ENCODE measurements at places on chromosomes 3 and 15.

DNA sequence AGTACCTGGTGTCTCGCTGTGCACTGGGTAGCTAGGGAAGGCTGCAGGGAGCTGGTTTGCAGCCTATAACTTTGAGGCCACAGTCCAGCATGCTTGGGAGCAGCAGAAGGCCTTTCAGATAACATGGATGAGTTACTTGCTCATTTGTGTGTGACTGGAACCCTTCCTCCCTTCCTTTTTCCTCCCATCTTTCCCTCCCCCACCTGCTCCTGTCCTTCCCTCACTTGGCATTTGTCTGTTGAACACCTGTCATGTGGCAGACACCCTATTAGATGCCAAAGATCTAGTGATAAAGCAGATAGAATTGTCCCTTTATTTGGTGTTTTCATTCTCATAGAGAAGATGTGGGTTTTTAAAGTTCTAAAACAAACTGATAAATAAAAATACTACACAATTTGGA is 71.6 kb downstream of the LRTM1 start:
- no peak for DNase-seq

GRCh38 chr3:32471246-32471645 is 31.4 kb downstream of the CMTM6 start:
- DNase-seq: no peak

GRCh38 chr15:68983961-68984481 is 30.5 kb upstream of the NOX5 start:
- DNase-seq: no peak

DNA sequence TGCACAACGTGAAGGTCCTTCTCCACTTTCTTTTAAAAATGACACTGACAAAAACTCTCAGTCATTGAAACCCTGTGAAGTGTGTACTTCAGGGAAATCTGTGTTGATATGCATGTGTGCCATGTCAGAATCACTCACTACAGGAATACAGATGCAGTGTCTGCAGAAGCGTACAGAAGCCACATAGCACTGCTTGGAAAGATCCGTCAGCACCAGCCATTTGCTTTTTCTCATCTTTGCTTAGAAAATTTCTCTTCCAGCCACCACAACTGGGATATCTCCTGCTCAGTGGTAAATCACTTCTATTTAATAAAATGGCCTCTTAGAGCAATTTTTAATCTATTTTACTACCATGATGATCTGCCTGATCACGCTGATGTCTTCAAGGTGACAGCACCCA is 91.3 kb upstream of the ARHGEF26 start:
- DNase-seq: no peak

DNA sequence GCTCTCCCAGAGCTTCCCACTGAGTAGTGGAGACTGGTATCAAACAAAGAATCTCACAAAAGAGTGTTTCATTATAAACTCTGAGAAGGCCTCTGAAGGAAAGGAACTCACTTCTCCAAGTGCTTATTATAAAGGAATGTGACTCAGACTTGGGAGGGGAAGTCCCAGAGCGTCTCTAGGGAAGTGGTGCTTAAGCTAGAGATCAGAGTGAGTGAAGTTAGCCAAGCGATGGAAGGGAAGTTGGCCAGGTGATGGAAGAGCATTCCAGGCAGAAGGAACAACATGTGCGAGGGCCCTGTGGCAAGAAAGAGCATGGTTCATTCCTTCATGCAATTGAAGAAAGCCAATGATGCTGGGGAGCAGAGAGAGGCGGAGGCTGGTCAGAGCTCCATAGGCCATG is 2.3 kb downstream of the XYLB start:
- no peak for DNase-seq

GRCh38 chr3:197590313-197590962 is 34.7 kb upstream of the BDH1 start:
- DNase-seq: no peak

DNA sequence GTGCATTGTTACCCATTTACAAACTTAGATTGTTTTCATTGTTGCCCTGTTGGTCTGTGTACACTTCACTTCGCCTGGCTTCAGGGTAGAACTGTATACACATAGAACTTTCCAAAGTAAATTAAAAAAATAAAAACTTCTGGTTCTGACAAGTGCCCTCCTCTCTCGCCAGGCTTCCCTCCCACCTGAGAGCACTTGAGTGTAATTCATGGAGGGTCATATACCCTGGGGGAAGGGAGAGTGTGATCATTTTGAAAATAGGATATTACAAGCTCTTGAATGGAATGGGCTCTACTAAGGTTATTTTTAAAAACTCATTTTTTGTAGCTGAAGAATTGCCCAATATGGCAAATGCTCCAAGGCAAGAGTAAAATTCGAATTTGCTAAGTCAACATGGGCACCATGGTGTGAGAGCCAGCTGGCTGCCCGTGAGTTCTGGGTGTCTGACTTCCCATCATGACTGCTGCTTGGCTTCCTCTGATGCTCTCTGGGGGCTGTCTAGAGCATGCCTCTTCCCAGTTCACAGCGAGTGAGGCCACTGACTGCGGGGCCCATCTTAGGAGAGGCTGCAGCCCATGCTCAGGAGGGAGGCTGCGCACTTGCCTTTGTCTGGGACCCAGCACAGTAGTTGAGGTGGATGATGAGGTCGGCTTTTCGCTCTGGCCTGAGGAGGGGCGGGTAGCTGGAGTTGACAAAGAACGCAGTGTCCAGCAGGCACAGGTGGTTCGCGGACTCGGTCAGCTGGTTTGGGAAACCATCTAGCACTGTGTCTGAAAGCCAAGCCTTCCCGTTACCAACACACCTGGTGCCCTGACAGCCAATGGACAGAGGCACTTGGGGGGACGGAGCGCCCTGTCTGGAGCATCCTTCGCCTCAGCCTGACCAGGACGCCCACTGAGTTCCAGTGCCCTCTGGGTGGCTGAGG is 13.1 kb upstream of the EHD4 start:
- no peak for DNase-seq

DNA sequence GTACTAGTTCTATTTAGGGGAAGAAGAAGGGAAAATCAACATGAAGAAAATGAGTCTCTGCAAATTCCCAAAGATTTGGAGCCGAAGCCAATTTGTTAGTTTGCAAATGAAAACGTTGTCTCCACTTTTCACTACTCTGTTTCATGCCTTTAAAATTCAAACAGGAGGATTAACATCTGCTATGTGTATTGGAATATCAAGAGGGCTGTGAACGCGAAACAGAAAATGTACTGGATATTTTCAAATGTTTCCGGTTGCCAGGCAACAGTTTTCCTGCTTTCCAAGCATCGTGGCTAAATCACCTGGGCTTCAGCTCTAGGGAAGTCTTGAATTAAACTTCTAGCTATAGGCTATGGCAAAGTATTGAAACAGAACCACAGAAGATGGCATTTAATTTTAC is 172.8 kb downstream of the KCNMB2 start:
- no peak for DNase-seq

GRCh38 chr15:38129531-38130204 is 123.0 kb upstream of the SPRED1 start:
- DNase-seq: no peak

DNA sequence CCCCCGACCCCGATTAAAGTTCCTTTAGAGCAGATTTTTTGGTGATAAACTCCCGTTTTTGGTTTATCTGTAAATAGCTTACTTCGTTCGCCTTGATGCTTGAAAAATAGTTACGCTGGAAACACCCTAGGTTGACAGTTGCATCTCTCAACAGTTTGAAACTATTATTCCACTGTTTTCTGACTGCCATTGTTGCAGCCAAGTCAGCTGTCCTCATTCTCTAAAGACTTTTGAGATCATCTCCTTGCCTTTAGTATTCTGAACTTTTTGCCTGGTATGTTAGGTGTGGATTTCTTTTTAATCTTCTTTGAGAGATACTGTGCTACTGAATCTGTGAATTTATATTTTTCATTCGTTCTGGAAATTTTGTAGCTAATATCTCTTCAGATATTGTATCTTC is 122.7 kb upstream of the NSMCE3 start:
- DNase-seq: no peak

GRCh38 chr15:80466543-80466942 is 62.4 kb downstream of the ARNT2 start:
- no peak for DNase-seq

Measured in Calu3 (cell line).